ENCODE measurements at places on chromosomes 3 and 15.

- DNase-seq, result no peak
These were observed 12.9 kb upstream of the FAM3D start for GRCh38 chr3:58679446-58679845.

GRCh38 chr15:90145761-90146160, 43.5 kb upstream of the IDH2 start:
- no peak for DNase-seq

- no peak for DNase-seq
These were observed 70.6 kb upstream of the DAZL start for GRCh38 chr3:16675805-16676204.

DNA sequence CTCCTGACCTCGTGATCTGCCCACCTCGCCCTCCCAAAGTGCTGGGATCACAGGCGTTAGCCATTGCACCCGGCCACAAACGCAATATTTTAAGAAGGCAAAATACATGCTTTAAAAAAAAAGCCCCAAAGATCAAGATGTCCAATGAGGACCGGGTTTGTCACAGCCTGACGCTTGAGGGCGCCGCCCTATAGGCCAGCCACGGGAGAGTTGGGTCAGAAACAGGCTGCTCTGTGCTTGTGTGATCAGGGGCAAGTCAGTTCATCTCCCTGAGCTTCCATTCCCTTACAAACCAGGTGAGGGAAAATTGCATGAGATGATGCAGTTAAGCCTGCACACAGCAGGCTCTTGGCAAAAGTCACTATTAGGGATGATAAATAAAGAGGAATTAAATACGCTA, 23.9 kb downstream of the FAM174B start:
- no peak for DNase-seq

DNA sequence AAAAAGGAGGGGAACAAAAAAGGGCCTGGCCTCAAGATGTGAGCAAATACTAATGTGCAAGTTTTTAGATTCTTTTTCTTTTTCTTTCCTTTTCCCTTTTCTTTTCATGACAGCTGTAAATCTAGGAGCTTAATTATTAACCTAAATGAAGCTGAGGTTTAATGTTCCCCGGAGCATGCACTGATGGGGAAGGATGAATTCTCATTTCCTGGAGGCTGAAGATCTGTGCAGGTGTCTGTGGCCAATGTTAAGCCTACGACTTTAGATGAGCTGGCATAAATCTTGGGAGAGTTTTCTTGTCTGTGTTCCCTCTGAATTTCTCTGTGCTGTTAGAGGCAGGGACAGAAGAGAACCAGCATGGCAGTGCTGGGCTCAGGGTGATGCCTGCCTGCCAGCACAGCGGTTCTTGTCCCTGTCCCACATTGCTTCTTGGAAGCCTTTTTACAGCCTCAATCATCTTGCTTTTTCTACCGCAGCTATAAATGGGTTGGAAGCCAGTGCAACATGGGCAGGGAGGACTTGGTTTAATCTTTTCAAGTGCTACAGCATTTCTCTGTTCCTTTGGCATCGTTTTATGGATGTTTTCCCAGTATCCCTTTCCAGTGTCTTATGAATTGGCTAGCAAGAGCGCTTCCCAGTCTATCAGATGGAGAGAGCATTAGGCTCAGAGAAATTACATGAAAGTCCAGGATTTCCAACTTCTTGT, 119.1 kb downstream of the ATG7 start:
- no peak for DNase-seq

- no peak for DNase-seq
These were observed 6.9 kb downstream of the MAP1A start for GRCh38 chr15:43524254-43524845.

DNA sequence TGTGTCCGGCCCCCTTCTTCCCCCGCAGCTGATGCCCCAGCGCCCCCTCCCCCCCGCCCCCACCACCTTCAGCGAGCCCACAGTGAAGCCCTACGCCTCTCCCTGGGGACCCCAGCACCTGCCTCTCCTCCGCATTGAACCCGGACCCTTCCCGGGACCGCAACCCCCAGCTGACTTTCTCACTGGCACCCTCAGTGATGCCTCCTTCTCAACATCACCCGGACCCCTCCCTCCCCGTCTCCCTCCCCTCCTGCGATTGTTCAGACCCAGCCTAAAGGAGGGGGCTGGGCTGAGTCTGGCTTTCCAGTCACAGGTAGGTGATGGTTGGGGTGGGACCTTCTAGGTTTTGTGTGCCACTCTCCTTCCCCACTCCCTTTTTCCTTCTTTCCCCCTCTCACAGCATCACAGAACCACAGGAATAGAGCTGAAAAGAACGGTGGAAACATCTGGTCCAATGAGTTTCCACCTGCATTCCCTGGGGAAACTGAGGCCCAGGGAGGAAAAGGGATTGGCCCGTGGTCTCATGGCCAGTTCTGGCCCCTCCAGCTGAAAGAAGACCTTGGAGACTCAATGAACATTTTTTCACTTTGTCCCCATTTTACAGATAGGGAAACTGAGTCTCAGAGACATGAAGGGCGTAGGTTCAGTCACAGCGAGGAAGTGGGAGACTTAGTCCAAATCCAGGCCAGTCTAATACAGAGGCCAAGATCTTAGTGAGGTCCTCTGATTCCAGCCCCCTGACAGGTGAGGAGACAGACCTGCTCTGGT, 828 bp downstream of the CAND2 start:
- DNase-seq, result no peak

GRCh38 chr3:19093084-19093483, 55.2 kb upstream of the KCNH8 start:
- no peak for DNase-seq
